ENCODE measurements at places on chromosomes 2 and 18.

- DNase-seq = peak; percentile 15
These were observed at the start of gene GAD1 for GRCh38 chr2:170816504-170817092. Gene GAD1, plus strand, starts transcription at chr2:170816887. Its CDS starts 1,705 bp downstream, at chr2:170818592.

GRCh38 chr2:29224693-29225551, 109.7 kb downstream of the CLIP4 start:
- DNase-seq = no peak

- DNase-seq = no peak
These were observed 1.1 kb upstream of the TACR1 start for GRCh38 chr2:75200140-75201096.

DNA sequence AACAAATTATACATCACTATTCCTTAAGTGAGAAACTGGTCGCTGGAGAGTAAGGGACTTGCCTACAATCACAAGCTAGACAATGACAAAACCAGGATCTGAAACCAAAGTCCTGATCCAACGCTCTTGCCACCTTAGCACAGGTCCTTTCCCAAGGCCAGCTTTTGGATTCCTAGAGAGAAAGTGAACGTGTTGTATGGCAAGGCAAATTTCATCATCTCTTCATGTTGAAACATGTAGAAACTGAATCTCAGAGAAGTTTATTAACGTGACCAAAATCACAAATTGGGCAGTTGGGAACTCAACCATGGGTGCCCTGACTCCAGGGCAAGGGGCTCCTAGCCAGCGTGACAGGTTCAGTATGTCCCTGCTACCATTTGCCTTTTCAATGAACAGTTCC, 118.2 kb downstream of the VWC2L start:
- DNase-seq = no peak

DNA sequence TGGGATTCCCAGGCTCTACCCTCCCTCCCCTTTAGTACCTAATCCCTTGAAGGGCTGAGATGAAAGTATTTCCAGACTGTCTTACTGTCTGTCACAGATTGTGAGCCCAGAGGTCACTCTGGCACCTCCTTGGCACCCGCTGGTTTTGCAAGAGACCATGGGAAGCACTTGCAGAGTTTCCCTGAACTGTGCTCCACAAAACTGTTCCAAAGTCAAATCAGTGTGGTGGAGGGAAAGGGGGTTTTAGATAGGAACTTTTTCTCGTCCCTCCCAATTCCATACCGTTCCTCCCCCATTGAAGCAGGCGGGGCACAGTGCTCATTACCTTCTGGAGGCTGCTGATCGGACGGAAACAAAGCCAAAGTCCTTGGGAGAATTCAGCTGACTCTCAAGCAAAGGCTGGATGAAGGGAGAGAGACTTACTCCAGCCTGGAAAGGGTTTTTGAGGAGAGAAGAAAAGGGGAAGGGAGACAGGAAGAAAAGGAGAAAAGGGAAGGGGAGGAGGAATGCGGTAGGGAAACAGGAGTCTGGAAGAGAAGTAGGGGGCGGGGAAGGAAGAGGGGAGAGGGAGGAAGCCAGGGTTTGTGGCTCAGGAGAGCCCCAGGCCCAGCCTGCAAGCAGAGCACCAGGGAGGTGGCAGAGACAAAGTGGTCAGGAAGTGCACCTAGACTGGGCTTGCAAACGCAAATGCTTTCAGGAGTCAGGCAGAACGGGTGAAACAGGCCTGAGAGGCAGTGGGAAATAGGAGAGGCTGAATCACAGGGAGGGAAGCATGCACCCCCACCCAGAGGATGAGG, 88.4 kb upstream of the SP3 start:
- no peak for DNase-seq

DNA sequence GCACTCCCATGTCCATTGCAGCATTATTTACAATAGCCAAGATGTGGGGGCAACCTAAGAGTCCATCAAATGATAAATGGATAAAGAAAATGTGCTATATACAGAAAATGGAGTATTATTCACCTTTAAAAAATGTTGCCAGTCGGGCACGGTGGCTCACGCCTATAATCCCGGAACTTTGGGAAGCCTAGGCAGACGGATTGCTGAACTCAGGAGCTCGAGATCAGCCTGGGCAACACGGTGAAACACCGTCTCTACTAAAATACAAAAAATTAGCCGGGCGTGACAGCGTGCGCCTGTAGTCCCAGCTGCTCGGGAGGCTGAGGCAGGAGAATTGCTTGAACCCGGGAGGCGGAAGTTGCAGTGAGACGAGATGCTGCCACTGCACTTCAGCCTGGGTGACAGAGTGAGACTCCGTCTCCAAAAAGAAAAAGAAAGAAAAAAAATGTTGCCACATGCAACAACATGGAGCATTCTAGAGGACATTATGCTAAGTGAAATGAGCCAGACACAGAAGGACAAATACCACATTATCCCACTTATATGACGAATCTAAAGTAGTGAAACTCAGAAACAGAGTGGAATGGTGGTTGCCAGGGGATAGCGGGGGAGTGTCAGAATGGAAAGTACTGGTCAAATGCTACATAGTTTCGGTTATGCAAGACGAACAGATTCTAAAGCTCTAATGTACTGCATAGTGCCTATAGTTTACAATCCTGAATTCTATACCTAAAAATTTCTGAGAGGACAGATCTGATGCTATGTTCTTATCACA, 1385.6 kb upstream of the TMEFF2 start:
- DNase-seq = no peak

DNA sequence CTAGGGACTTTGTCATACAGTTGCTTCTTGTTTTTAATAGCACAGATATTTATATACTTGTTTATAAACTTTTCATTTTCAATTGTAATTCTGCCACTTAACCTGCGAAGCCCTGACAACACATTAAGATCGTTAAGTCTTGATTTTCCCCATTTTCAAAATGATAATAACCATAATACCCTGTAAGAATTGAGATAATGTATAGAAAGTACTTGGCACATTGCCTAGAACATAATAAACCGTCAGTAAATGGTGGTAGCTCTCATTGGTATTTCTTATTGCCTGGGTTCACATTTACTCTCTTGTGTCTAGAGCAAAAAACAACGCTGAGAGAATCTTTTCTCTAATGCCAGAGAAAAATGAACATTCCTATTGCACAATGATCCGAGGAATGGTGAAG, 18.6 kb downstream of the PTCD3 start:
- DNase-seq = no peak

Measured in stimulated activated CD8-positive, alpha-beta memory T cell treated with anti-CD3 and anti-CD28 coated beads, Interleukin-7, amount 100 ng/mL, for 1 hour (primary cell).